Effector memory CD4-positive, alpha-beta T cell (primary cell): ENCODE measurements at places on chromosomes 7 and 10.
A peak's percentile ranks its signal among the peaks of the same experiment; 100 is the strongest.

GRCh38 chr10:75978213-75978612, 546.8 kb downstream of the LRMDA start:
- DNase-seq: no peak

GRCh38 chr10:97102441-97102840, 83.3 kb downstream of the SLIT1 start:
- DNase-seq: no peak

- DNase-seq: no peak
These were observed 170.9 kb upstream of the RHEB start for GRCh38 chr7:151690606-151691005.

DNA sequence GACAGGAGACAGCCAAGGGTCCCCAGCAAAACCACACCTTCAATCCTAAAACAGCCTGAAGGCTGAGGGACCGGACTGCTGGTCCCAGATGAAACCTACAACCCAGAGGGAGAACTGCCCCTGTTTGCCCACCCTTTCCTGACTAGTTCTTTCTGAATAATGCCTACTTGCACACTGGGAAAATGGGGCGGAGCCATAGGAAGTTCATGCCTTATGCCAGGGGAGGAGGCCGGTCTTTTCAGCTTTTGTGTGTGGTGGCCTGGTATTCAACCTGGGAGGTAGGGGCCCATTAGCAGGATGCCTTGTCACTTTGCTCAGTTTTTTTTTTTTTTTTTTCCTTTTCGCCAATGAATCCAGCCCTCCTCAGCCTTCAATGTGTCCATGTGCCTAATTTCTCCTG, 20.7 kb downstream of the TOMM7 start:
- no peak for DNase-seq

- DNase-seq: no peak
These were observed 247.7 kb downstream of the TFEC start for GRCh38 chr7:115782696-115783490.

DNA sequence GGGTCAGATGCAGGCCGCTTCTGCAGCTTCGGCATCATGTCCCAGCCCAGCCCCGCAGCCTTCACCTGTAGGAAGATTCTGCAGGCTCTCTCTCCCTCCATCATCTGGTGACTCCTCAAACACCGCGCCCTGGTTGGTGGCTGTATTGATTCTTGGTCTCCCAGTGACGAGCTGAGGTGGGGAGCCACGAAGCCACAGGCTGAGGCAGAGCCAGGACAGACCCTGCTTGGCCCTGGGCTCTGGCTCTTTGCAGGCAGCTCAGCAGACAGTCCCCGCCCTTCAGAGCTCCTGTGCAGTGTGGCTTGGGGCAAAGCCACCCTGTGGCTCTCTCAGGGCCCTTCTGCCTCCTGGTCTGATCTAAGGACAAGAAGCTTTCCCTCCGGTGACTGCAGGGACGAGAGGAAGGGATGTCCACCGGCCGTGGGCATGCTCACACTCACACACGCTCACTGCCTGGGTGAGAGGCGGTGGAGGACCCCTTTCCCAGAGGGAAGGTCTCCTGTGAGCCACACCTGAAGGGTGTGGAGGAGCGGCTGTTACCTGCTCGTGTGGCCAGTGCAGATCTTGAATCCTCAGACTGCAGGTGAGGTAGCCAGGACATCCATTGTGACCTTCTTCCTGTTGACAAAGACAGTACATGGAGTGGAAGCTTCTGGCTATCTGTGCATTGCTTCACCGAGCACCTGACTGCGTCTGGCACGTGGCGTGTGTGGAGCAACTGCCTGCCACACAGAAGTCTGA, 79.6 kb downstream of the INPP5A start:
- DNase-seq: no peak

GRCh38 chr10:113751181-113751732, at the start of gene PLEKHS1:
Gene PLEKHS1 (plus strand): TSS chr10:113751682. CDS start chr10:113755278, 3,596 bp downstream.
- no peak for DNase-seq

DNA sequence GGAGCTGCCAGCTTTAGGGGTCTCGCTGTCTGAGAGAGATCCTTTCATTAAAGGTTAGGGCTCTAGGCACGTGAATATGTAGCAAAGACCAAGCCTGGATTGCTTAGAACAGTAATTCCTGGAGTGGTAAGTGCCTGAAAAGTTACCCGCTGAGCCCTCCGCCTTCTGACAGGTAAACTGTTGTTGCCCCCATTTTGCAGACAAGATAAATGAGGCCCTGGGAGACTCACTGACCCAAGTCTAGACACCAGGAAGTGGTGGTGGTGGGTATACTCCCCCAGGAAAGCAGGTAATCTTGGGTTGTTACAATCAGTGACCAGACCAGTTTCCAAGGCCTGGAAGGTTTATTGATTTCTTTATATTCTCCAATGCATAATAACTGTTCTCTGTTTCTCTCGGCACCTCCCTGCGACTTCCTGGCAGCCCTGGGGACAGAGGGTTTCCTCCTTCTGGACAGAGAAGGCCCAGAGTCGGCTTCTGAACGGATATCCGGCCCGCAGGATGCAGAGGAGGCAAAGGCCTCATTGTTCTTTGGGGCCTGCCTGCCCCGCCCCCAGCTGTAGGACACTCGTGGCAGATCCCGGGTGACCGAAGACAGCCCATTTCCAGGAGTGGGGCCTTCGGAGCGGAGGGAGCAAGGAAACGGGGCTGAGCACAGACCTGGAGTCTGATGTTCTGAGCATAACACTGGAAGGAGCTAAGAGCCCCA, 1.3 kb upstream of the GRK5 start:
- peak; percentile 23 for DNase-seq

DNA sequence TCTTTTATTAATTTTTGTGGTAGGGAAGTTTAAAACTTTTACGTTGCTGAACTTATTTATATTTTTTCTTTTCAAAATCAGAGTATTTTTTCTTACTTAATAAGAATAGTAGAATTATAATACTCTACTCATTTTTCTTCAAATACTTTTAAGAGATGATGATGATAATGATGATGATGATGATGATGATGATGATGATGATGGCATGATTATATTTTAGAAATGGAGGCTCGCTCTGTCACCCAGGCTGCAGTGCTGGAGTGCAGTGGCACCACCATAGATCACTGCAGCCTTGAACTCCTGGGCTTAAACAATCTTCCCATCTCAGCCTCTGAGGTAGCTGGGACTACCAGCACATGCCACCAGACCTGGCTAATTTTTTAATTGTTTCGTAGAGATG, 118.3 kb upstream of the FAM171A1 start:
- DNase-seq: no peak

GRCh38 chr7:607938-608337, 88.3 kb upstream of the PDGFA start:
- no peak for DNase-seq

- DNase-seq: no peak
These were observed 141.0 kb upstream of the COL1A2 start for GRCh38 chr7:94253686-94254085.

DNA sequence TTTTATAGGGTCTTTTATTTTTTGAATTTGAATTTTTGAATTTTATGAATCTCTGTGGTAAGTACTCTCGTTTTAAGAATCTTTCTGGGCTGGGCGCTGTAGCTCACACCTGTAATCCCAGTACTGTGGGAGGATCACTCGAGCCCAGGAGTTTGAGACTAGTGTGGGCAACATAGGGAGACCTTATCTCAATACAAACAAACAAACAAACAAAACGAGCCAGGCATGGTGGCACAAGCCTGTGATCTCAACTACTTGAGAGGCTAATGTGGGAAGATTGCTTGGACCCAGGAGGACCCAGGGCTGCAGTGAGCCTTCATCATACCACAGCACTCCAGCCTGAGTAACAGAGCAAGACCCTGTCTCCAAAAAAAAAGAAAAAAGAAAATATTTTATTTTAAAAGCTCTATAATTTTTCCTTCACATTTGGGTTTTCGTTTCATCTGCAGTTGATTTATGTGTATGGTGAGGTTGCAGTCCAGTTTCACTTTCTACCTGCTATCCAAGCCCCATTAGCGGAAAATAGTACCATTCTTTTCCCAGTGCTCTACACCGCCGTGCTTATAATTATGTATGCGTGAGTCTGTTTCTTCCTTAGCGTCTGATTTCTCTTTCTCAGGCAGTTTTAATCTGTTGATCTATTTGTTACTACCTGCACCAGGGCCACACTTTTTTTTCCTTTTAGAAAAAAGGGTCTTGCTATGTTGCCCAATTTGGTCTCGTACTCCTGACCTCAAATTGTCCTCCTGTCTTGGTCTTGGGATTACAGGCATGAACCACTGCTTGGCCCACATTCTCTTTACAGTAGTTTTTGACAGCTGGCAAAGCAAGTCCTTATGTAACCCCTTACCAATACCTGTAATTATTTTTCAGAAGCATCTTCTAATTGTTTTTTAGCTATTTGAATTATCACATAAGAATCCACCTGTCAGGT, 21.7 kb downstream of the TRIM24 start:
- no peak for DNase-seq

DNA sequence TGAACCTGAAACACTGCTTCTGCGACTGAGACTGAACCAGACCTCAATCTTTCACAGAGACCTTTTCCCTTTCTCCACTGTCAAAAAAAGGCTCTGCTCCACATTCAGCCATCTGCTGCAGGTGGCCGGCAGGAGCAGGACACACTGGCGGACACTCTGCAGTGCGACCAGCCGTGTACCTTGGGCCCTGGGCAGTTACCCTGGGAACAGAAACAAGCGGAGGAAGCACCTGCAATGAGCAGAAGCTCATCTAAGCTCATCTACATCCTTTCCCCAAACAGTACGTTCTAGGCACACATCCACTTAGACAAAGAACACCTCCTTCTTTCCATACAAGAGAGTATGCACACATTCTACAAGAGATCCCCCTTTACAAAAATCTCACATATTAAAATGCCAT, 22.8 kb downstream of the VOPP1 start:
- no peak for DNase-seq

DNA sequence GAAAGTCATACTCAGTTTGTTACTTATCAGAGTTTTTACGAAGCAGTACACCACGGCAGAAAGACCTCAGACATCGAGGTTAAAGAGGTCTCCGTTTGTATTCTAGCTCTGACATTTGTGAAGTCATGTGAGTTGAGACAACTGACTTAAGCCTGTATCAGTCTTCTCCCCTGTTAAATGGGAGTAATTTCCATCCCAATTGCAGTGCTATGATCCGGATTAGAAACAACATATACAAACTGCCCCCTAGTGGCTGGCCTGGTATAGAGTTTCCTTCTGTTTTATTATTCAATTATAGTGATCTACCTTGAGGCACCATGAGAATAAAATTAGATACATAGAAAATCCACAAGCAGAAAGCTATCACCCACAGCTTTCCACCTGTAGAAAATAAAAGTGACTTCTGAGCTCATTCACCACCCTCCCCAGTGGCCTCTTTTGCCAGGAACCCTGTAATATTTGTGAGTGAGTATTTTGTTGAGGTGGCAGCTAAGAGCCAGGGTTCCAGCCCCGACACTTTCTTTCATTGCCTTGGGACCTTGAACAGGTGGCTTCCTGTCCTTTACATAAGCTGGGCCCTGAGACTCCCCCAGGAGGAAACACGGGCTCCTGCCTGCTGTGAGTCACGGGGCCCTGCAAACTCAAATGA, 607.2 kb upstream of the MGMT start:
- no peak for DNase-seq

DNA sequence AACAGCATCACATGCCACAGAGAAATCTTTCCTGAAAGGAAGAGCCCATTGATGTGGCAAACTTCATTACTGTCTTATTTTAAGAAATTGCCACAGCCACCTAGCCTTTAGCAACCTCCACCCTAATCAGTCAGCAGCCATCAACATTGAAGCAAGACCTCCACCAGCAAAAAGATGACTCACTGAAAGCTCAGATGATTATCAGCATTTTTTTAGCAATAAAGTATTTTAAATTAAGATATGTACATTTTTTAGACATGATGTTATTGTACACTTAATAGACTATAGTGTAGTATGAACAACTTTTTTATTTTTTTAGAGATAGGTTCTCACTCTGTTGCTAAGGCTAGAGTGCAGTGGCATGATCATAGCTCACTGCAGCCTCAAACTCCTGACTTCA, 14.8 kb downstream of the STEAP1B start:
- DNase-seq: no peak

GRCh38 chr7:2612445-2613097, 19.2 kb upstream of the TTYH3 start:
- no peak for DNase-seq

DNA sequence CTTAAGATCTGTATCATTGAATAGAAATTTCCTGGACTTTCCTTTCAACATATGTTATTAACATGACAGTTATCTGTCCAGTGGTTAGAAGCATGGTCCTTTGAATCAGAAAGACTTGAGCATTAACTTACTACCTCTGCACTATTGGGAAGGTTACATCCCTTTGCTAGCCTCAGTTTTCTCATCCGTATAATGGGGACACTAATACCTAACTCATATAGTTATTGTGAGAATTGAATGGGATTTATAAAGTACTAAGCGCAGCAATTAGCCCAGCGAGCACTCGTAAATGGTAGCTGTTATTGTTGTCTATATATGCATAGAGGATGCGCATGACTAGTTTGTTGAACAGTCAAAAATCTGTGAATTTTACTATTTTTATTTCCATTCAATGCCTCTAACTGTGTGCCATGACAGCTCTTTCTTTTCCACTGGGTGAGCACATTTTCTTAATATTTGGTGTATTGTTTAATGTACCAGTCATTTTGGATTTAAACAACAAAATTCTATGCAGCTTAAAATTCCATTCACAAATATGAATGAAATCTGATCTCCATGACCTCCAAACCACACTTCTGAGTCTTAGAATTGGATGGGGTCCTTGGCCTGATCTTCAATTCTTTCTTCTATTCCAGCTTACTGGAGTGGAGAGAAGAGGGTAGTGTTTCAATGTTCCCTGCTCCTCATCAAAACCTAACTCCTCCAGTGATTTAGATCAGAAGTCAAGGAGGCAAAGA, 65.0 kb downstream of the CACNB2 start:
- DNase-seq: no peak

DNA sequence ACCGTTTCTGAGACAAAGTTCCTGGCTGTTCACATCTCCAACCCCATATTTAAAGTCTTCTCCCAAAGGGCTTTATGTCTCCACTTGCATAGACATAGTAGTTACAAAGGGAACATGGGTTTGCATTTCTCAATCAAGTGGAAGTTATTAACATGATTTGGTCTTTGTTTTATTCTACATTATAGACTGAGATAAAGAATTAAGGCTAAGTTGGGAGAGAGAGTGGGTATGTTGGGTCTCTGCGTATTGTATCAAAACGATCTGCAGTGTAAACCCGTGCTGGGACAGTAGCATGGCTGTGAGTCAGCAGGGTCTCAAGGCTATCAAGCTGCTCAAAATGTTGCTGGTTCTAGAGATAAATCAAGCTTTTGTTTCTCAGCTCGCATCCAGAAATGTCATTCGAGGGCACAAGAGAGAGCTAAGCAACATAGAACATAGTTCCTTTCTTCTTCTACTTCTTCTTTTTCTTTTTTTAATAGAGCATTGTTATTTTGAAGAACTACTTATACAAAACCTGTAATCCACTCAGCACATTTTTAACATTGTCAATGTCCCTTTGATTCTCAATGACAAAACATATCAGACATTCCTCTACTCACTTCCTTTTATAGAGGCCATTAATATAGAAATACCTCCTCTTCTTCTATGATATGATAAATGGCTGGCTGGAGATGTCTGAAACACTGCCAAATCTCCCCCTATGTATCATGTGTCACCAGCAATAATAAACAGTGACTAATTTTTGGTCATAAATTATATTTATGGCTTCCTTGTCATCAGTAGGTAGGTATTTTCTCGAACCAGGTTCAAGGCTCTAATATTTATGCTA, 34.5 kb upstream of the RHOBTB1 start:
- DNase-seq: no peak
